ENCODE measurements at places on chromosomes 6 and 20.

DNA sequence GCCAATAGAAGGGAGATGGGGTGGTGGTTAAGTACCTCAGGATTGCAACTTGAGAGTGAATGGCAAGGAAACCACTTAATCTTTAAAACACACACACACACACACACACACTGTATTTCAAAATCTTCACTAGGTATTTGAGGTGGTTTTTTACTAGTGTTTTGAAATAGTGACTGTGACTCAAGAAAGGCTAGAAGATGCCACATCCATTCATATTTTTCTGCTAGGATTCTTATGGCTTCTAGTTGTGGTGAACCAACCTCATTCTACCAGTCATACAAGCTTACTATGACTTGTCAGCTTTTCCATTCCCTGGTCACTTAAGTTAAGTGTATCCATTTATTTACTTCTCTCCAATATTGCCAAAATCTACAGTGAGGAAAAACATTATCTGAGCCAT is 519.4 kb upstream of the JAG1 start:
- DNase-seq, result no peak

GRCh38 chr6:21024616-21025015 is 490.4 kb downstream of the CDKAL1 start:
- no peak for DNase-seq

DNA sequence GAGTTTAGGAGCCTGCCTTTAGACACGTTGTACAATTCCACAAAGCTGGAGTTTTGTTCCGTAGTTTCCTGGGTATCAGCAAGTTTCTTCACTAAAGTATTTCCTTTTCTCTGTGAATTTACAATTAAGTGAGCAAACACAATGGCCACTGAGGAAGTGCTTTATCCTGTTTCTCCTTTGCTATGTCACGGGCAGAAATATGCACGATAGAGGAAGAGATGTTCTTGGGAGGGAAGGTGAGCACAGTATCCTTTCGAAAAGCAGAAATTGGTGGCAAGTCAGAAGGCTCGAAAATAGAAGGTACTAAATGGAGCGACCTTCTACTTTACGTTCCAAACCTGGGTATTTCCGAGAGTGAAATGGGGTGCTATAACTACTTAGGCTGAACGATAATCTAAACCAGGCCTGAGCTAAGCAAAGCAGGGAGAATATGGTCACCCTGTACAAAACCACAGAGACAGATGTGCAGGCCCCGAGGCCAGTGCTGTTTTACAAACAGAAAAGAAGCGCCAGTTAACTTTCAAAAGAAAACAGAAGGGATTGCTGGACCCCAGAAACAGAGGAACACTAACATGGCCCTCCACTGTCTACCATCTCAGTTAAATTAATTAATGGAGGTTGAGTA is 259.6 kb downstream of the TBC1D7 start:
- no peak for DNase-seq

GRCh38 chr6:72967329-72967728 is 258.0 kb downstream of the KHDC1L start:
- DNase-seq, result no peak

GRCh38 chr20:44187054-44187771 is at the start of gene JPH2:
JPH2 (minus strand) TSS chr20:44187188; CDS start chr20:44186705, 483 bp downstream.
- DNase-seq, result peak; percentile 76

DNA sequence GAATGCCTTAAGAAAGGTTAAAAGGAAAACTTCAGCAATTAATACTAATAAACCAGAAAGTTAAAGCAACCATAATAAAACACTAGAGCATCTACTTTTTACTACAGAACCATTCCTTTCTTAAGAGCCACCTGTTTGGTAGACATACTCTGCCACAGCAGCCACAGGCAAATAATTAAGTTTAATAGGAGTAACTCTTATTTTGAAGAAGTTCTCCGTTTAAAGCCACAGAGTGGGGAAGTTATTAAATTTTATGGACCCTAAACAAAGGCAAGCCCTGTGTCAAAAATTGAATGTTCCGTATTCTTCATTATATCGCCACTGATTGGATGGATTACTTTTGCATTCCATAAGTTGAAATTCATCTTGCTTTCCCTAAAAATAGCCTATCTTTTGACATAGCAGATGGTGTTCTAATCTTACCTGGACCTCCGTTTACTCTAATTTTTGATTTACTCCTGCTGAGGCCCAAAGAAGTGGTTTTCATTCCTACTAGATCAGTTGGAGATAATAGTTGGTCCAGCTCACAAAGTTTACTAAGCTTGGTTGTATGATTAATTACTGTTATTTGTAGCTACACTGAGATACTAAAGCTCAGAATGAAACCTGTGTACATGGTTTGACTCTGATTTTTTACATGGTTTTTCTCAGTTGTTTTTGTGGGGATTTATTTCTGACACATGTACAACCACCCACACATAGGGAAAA is 140.4 kb upstream of the SUPT3H start:
- no peak for DNase-seq

DNA sequence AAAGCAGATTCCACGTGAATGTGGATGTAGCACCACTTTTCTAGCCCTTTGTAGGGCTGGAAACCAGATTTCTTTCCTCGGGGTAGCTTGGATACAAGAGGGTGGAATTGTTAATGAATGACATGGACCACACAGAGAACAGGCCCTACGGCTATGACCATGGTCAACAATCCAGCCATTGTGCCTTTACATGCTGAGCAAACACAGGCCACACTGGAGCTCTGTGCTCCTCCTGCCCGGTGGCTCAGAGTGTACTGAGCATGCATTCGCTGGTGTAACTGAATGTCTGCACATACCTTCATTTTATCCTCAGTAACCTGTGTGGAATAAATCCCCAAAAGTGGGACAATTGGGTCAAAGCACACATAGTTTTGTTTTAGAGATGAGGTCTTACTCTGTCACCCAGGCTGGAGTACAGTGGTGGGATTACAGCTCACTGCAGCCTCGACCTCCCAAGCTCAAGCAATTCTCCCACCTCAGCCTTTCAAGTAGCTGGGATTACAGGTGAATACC is 32.8 kb downstream of the LRP11 start:
- DNase-seq, result no peak

DNA sequence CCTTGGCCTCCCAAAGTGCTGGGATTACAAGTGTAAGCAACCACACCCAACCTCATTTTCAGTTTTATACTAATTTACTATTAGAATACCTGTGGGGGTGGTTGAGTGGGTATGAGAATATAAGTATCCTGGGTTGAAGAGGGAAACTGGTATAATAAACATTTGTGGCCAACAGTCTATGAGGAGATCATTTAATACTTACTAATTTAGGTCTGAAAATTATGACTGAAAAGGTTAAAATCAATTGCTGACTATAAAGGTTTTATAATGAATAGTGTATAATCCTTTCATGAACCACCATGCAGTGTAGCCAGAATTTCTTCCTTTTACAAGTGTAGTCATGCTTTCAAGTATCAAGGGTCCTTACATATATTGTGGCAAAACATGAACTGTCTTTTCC is 11.1 kb downstream of the ASF1A start:
- DNase-seq, result no peak

DNA sequence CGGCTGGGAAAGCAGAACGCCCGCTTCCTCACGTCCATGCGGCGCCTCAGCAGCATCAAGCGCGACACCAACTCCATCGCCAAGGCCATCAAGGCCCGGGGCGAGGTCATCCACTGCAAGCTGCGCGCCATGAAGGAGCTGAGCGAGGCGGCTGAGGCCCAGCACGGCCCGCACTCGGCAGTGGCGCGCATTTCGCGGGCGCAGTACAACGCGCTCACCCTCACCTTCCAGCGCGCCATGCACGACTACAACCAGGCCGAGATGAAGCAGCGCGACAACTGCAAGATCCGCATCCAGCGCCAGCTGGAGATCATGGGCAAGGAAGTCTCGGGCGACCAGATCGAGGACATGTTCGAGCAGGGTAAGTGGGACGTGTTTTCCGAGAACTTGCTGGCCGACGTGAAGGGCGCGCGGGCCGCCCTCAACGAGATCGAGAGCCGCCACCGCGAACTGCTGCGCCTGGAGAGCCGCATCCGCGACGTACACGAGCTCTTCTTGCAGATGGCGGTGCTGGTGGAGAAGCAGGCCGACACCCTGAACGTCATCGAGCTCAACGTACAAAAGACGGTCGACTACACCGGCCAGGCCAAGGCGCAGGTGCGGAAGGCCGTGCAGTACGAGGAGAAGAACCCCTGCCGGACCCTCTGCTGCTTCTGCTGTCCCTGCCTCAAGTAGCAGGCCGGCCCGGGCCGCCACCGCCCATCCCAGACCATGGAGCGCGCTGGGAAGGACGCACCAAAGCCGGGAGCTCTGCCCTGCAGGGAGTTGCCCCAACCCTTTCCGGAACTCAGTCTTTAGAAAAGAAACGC is 36.7 kb downstream of the STX11 start:
- DNase-seq, result no peak

- DNase-seq, result no peak
These were observed 329.8 kb upstream of the FLRT3 start for GRCh38 chr20:14667226-14667625.

DNA sequence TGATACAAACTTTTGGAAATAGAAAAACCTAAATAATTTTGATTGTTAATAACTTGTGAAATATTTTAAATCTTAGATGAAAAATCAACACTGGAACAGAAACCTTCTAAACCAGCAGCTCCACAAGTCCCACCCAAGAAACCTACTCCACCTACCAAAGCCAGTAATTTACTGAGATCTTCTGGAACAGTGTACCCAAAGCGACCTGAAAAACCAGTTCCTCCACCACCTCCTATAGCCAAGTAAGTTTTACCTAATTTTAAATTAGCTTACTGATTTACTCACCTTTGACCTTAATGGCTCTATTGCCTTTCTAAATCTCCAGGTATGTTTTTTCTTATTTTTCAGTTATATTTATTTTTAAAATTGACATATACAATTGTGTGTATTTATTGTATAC is 102.6 kb upstream of the ADGRF4 start:
- peak; percentile 61 for DNase-seq

DNA sequence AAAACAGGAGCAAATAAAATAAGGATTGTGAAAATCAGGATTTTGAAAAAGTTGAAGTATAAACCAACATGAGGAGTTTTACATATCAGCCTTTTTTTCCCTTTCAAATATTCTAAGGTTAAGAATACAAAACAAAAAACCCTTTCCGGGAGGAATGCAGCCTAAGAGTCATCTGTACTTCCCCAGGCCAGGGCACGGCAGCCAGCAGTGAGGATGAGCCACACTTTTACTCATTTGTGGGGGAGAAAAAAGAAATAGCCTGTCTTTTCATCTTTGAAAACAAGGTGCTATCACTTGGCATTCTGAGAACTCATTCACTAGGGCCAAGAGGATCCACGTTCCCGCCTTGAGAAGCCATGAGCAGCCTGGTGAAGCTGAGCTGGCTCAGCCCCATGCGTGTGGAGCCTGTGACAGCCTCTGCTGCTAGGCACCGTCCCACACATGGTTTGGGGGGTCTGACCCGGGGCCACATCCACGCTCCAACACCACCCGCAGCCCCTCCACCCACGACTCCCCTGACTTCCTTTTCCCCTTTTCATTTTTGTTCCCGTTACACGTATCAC is 11.2 kb downstream of the SLC22A1 start:
- DNase-seq, result no peak

GRCh38 chr6:169898788-169899480 is 147.5 kb downstream of the ERMARD start:
- DNase-seq, result no peak

DNA sequence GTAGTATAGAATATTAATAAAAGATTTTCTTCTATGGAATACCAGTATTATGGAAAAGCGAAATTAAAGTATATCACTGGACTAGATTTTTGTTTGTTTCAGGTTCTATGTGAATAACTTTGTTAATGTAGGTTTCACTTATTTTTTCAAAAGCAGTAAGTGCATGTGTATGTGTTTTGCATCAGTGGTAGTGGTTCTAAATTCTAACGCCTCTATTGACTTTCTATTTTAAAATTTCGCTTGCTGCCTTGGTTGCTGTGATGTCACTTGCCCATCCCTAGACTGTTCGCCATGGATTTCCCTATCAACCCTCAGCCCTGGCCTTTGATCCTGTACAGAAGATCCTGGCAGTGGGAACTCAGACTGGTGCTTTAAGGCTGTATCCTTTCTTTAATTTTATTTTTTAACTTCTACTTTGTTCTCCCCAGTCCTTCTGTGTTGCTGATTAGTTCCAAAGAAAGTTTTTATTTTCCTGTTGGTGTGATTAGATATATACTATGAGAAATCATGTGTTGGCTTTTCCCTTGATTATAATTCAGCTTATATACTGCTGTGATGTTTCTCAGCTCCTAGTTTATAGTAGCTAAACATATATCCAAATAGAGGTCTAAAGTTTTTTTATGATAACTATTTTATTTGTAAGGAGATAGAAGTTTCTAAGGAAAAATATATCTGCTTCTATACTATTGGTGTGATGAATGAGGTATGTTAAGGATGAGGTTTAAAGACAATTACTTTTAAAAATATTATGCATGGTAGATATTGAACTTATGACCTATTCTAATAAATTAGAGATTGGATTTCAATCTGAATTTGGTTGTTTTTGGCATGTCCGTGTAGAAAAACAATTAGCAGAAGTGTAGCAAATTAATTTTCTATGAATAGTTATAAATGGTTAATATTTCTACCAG is 1.7 kb downstream of the STXBP5 start:
- peak; percentile 75 for DNase-seq

- peak; percentile 42 for DNase-seq
These were observed 50.5 kb downstream of the EBF4 start for GRCh38 chr20:2742934-2743559.

DNA sequence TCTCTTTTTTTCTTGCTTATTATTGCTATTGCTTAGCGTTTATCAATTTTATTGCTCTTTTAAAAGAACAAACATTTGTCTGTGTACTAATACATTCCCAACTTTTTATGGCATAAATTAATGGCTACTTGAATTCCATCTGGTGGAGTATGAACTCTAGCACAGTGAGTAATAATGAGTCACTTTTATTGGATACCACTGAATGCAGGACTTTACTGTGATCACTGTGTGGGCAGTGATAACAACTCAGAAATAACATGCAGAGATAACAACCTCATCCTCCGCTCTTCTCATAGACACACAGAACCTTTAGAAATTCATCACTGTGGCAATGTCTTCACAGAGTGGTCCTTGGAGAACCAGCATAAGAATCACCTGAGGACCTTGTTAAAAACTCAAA is 174.9 kb upstream of the PRND start:
- DNase-seq, result no peak

DNA sequence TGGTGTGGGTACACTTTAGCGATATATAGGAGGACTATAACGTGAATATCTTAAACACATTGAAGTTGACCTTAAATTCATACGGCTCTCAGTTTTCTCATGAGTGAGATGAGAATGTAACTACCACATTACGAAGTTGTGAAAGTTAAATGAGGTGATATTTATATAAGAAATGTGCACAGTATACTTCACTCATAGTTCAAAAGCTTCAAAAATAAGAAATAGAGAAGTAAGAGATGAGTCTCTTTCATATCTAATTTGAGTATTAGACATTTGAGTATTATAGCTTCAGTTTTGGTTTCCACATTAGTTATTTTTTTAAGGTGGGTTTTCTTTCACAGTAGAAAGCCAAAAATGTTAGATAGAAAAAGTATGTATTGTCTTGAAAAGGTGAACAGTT is 183.3 kb downstream of the NKAIN2 start:
- no peak for DNase-seq

GRCh38 chr6:93819189-93819588 is 399.8 kb upstream of the EPHA7 start:
- no peak for DNase-seq

Data from large intestine (tissue), 12 donors.